GF-D8 (cell line): ENCODE measurements at places on chromosomes 5 and 9.

DNA sequence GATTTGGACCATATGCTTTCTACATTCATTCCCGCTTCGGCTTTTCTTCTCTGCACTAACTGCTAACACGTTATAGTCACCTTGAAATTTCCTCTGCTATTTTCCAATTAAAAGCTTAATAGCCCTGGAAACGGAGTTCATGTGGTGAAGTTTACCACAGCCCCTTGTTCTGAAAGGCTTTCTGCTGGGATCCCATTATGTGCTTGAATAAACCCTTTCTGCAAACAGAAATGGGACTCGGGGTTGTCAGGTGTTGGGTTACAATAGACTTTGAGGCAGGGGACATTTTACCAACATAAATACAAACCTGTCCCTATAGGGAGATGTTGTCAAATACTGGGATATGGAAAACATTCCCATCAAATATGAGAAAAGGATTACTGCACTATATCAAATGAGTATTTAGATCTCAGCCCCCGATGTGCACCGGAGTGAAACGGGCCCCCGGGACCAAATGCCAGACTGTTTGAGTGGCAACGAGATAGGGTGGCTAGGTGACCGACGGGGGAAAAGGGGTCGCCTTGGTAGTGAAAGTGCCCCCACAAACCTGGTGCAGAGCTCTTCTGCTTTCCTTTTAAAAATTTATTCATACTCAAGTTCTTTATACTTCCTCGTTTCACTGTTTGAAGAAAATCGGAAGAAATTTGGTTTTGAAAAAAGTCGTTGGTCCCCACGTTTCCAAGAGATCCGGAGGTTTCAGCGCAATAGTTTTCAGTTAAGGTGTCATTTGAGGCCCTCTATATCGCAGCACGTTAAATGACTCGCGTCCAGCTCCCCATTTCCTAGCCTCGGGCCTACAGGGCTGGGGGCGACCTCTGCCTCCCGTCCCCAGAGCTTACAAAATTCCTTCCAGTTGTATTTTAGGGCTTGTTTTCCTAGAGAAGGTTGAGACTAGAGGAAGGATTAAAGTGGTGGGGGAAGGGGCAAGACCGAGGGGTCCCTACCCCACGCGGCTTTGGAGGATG is 2.1 kb upstream of the DMRT3 start:
- no peak for DNase-seq

GRCh38 chr5:124193371-124193789 is 553.1 kb downstream of the ZNF608 start:
- DNase-seq, result no peak

DNA sequence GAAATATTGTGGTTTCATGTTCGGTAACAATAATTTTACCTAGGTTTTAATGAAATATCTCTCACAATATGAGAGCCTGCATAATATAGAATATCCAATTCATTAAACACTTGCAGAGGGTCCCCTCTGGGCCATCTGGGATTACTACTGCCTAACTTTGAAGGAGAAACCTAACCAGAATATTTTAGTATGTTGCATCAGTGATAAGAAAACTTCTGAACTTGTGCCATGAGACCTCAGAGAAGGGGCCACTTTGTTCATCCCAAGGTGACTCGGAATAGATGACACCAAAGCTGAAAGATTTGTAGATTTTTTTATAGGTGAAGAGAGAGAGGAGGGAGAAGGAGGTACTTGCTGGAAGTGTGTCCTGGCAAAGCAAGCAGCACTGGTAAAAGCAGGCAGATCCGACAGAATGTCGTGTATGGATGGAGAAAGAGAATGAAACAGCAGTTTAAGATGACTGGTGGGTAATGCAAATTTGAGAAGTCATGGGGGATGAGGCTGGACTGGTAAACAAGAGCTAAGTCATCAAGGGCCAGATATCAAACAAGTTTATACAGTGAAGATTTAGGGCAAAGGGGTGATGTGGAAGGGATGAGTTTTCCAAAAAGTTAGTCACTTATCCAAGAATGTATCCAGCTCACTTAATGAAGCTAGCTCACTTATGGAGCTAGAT is 372.3 kb downstream of the ADGRV1 start:
- DNase-seq, result no peak

GRCh38 chr5:33227746-33228145 is 213.0 kb upstream of the TARS1 start:
- DNase-seq, result no peak

DNA sequence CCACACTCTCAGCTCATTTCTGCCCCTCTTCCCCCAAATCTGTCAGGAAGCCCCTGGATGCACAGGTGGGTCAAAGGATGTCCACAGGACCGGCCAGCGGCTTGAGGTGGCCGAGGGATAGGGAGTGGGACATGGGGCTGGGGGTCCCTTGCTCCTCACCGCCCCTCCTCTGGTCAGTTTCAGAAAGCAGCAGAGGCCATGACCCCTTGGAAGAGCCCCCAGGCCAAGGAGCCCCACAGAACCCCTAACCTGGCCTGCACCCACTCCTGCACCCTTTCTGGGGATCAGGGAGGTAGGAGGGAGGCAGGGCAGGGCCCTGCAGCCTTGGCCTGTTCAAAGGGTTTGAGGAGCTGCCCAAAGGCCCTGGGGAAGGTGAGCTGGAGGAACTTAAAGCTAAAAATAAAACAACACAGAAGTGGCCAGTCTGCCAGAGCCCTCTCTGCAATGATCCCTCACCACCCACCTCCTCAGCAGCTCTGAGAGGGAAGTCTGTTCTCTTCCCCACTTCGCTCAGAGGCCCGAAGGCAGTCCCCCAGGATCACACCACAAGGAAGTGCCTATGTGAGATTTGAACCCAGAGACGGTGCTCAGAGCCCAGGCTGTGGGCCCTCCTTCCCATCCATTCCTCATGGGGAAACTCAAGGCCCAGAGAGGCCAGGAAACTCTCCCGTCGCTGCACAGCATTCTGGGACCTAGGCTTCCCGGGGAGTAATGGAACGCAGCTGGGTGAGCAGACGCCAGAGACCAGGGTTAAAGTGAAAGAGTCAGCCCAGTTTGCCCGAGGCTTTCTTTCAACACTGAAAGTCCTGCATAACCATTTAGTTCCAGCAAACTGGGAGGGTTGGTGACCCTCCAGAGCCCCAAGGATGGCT is 910 bp downstream of the ENG start:
- no peak for DNase-seq

- DNase-seq, result no peak
Observed at GRCh38 chr5:2048664-2049063, 165.9 kb upstream of the IRX4 start.

DNA sequence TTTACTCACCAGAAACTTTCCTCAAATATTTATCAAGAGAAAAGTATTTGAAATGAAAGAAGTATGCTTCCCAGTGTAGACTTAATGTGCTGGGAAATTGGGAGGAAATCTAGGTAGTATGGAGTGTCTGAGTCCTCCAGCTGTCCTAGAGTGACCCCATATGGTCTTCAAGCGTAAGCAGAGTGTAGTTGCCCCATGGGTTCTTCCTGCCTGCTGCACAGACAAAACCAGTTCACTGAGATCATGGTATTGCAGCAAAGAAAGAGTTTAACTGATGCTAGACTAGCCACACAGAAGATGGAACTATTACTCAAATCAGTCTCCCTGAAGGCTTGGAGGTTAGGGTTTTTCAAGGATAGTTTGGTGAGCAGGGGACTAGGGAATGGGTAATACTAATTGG is 114.9 kb upstream of the PRLR start:
- DNase-seq, result no peak
